ENCODE measurements at places on chromosomes 1 and 21.

DNA sequence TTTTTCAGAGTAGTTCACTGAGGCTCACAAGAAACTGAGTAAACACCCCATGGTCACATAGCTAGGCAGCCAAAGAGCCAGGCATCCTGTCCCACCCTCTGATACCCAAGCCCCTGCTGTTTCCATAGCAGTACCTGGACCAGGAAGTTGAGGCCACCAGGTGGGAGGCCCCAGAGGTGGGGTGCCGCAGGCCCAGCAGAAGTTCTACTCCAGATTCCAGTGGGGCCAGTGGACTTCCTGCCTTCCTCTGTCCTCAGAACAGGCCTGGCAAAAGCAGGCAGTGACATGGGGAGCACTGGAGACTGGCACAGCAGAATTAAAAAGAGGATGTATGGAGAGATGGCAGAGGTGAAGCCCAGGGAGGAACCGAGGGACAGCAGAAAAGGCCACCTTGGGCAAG, 19.0 kb downstream of the FOXO6 start:
- DNase-seq: no peak

GRCh38 chr1:210347112-210347511, 18.4 kb downstream of the HHAT start:
- peak; percentile 54 for DNase-seq

- DNase-seq: no peak
Observed at GRCh38 chr1:166888373-166889111, 12.5 kb upstream of the TADA1 start.

DNA sequence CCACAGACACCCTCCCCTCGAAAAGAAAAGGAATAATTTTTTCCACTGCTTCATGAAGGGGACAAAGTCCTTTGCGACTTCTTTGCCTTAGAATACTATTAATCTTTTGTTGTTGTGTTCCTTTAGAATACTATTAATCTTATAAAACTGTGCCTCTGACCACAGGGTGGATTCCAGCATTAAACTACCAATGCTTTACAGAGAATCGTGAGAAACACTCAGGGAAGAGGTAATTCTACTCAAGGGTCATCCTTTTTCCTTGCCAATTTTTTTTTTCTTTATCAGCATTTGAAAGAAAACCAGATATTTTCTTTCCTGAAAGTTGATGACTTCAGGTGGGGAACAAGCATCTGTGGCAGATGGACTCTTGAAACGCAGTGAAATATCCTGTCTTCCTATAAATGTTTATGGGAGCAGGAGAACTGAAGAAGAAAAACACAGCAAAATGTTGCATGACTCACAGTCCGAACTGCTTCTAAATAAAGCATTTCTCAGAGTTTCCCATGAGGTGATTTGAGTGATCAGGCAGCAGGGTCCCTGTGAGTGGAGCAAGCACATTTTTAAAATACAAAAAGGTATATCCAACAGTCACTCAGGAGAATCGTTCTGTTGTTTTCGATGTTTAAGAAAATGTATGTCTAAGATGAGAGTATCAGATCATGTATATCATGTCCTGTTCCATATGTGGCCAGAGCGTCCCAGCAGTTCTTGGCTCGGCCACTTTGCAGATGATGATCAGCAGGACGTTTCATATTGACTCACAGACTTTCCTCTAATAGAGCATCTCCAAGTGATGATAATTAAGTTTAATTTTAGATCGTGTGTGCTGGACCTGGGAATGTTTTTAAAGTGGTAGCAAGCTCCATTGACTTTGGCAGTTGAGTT, 154.2 kb upstream of the RUNX1 start:
- DNase-seq: no peak

DNA sequence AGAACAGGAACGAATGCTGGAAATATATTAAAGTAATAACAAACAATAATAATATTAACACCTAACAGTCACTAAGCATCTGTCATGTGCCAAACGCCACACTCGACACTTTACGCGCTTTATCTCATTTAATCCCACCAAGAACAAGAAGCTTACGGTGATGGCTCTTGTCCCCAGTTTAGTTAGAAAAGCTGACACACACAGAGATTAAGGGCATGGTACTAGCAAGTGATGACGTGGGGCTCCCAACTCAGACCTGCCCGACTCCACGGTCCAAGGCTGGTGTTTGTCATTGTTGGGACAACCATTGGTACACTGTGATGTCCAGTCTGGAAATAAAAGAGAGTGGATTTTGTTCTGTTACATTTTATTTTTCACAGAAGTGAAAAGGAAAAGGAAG, 41.1 kb upstream of the KIF26B start:
- DNase-seq: no peak

- DNase-seq: no peak
Observed at GRCh38 chr1:78884685-78885452, 121.7 kb downstream of the ADGRL4 start.

DNA sequence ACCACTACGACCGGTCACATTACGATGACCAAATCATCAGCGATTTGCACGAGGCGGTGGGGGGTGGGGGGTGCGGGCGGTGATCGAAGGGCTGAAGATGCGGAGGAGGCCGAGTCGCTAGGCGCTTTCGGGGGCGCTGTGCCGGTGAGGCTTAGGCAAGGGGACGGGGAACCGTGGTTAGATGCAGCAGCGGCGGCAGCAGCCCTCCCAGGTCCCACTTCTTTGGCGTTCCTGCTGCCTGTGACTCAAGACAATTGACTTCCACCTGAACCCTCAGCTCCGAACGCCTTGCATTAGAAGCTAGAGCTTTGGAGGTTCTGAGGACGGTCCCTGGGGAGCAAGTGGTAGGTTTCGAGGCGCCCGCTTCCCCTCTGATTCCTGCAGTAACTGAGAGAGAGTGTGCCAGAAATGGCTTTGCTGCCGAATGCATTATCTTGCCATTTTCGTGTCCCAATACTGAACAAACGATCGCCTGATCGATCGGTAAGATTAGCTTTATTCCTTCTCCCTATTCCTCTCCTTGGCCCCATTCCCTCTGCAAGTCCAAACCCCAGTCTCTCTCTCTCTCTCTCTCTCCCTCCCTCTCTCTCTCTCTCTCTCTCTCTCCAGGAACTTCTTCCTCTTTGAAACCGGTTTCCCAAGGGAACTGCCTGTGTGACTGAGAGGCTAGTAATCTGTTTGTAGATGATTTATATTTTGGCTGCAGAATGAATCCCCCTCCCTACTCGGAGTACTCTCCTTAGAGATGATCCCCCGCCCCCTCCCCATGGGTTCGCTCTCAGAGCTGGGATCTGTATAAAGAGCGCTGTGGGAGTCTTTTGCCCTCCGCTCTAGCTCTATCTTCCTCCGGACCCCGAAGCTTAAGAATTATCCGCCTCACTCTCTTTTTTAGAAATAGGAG, 735 bp upstream of the BRINP3 start:
- DNase-seq: no peak
